ENCODE measurements at places on chromosomes 1 and 21.
A peak's percentile ranks its signal among the peaks of the same experiment; 100 is the strongest.

DNA sequence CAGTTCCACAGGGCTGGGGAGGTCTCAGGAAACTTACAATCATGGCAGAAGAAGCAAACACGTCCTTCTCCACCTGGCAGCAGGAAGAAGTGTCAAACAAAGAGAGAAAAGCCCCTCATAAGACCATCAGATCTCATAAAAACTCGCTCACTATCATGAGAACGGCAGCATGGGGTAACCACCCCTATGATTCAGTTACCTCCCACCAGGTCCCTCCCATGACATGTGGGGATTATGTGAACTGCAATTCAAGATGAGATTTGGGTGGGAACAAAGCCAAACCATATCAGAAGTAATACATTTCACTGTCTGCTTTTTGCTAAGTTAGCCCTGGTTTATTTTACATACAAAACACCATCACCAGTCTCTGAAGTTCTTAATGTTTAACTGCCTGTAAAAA lies 68.5 kb downstream of the RBM11 start:
- no peak for DNase-seq

- no peak for DNase-seq
Measured at GRCh38 chr21:38260426-38260825, 3.6 kb downstream of the KCNJ15 start.

GRCh38 chr1:85911742-85912141 lies 203.5 kb upstream of the ZNHIT6 start:
- no peak for DNase-seq

DNA sequence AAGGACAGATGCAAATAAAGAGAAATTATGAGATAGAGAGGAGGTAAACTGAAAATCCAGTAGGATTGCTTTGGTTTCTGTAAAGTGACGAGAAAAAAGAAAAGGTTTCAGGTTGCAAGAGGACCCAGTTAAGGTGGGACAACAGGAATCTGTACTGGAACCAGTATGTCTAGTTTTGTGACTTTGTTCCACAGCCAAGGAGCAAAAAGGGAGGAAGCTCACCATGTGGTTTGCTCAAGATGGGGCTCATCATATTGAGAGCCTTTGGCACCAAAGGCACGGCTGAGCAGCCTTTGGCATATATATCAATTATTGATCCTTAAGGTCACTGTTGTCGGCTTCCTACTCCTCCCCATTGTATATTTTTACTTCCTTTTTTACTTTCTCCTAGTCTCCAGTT lies 1.8 kb upstream of the ZDHHC18 start:
- DNase-seq = no peak

- DNase-seq = no peak
Measured at GRCh38 chr1:105419030-105419429, 1637.4 kb upstream of the PRMT6 start.

- DNase-seq = no peak
Measured at GRCh38 chr1:43505077-43505780, 25.5 kb upstream of the PTPRF start.

DNA sequence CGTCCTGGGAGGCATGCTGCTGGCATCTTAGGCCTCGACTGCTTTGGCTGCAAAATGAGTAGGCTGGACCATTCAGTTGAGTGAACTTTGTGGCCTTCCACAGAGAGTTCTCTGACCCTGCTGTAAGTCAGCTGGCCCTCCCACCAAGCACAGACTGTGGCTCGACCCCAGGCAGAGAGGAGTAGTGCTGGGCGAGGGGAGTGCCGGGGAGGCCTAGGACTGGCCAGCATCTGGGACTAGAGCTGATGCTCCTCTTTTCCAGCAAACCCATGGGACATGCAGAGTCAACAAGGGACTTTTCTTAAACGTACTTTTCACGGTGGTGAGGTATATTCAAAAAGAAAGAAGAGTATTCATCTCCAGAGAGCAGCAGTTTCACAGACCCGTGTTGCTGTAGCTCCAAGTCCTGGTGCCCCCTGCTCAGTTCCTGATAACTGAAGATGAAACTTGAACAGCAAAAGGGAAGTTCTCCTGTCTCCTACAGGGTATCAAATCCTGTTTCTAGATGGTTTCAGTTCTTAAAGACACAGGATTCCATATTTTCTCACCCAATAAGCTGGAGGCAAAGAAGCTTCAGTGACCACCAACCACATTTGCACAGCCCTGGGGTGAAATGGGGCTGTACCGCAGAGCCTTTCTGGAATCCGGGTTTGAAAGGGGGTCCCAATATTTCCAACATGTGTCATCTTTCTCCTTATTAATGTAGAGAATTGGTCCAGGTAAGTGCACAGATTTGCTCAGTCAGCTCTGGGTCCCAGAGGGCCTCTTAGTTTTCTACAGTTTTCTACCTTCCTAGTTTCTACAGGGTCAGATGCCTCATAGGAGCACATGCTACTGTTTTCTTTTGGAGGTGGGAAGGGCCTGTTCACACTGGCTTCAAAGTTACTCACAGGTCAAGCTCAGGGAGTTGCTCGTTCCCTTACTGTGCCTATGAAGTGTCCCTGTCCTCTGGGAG lies 20.9 kb downstream of the BATF3 start:
- DNase-seq = no peak

DNA sequence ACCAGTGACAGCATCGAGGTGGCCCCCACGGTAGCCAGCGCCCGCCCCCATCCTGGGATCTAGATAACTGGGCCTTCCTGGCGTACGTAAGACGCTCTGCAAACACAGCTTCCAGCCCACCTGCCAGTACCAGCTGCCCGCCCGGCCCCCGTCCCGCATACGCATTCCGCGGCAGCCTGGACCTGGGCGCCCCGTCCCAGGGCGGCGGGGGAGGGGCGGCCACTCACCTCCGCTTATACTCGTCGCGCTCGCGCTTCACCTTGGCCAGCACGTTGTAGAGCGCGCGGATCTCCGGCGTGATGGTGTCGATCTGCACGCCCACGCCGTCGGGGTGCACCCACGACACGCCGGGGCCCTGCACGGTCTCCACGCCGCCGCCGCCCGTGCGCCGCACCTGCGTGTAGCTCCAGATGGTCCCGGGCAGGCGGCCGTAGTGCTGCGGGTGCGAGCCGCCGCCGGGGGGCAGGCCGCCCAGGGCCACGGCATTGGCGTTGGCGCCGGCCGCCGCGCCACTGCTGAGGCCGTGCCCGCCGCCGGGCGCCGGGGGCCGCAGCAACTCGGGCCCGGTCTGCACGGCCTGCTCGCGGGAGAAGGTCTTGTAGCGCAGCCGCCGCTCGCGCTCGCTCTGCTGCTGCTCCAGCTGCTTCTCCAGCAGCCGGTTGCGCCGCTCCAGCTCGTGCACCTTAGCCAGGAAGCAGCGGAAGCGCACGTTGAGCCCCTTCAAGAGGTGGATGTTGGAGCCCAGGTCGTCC lies 859 bp downstream of the IFFO2 start:
- peak; percentile 64 for DNase-seq

GRCh38 chr1:155133799-155134281 lies 1.8 kb upstream of the SLC50A1 start:
- peak; percentile 87 for DNase-seq

GRCh38 chr1:158055854-158056253 lies 62.4 kb downstream of the KIRREL1 start:
- DNase-seq = no peak

DNA sequence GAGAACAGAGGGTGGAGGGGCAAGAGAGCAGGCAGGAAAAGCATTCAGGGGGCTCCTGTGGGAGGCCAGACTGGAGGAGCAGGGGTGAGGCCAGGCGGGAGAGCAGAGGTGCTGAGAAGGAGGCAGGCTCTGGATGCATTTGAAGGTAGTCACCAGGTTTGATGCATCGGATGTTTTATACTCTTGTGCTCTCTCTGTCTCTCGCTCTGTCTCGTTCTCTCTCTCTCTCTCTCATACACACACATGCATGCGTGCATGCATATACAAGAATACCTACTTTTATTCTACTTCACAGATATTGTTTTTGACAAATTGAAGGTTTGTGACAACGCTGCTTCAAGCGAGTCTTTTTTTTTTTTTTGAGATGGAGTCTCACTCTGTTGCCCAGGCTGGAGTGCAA lies 15.0 kb upstream of the ITPKB start:
- DNase-seq = no peak

DNA sequence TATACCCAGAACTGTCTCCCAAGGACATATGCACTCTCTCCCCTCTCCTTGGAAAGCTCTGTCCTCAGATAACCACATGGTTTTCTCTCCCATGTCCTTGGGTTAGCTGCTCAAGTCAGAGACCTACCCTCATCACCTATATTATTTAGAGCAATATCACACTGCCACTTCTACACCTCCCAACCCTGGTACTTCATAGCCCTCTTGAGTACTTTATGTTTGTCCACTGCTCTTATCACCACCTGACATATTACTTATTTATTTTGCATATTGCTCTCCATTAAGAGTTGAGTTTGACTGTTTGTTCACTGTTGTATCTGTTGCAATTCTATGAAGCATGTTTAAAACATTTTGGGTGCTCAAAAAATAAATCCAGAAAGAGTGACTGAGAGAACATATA lies 126.3 kb upstream of the ATP1B1 start:
- DNase-seq = no peak

DNA sequence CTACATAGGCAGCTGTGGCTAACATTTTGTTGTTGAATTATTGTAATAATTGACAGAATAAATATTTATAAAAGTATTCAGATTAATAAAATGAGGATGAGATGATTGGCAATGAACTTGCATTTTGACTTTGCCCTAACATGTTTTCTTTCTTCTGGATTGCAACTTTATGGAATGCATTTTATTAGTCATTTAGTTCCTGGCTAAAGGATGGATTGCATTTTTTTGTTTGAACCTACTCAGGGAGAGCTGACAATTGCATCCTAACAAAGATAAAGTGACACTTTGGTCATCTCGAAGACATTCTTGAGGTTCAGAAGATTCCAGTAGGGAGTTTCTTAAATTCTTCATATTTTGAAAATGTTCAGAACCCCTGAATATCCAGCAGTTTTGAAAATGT lies 37.5 kb downstream of the PGM1 start:
- no peak for DNase-seq

GRCh38 chr1:175968486-175969172 lies 225.2 kb upstream of the TNR start:
- no peak for DNase-seq

GRCh38 chr1:207695891-207696290 lies 51.0 kb downstream of the CR1L start:
- DNase-seq = no peak

DNA sequence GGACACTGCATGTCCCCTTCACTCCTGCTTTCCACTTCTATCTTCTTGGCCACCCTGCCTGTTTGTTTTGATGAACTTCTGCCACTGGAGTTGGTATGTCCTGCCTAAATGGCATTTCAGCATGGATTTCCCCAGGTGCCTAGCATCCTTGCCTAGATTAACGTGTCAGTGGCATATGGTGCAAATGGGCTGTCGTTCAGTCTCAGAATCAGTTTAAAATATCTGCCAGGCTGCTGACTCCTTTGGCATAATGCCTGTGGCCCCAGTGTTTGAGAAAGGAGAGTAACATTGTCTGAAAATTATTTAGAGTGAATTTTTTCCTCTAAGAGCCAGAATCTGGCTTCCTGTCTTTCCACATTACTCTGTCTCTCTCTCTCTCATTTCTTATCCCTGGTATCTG lies 64.9 kb upstream of the BARHL2 start:
- no peak for DNase-seq

- no peak for DNase-seq
Measured at GRCh38 chr1:39827201-39827600, 38.5 kb upstream of the BMP8B start.

GRCh38 chr1:24970399-24970753 lies 40.3 kb upstream of the RUNX3 start:
- peak; percentile 39 for DNase-seq

- DNase-seq = no peak
Measured at GRCh38 chr1:53165408-53165961, 23.0 kb upstream of the SLC1A7 start.

Measured in right lobe of liver (tissue), 6 donors.